Eye (tissue), 1 donor: ENCODE measurements at places on chromosomes 3 and 15.

GRCh38 chr3:127608362-127608718 lies 10.1 kb downstream of the MCM2 start:
- DNase-seq = no peak

- no peak for DNase-seq
Observed at GRCh38 chr3:128079823-128080222, 27.6 kb downstream of the SEC61A1 start.

- DNase-seq = peak; percentile 49
Observed at GRCh38 chr3:183394150-183394549, 34.3 kb downstream of the MCF2L2 start.

DNA sequence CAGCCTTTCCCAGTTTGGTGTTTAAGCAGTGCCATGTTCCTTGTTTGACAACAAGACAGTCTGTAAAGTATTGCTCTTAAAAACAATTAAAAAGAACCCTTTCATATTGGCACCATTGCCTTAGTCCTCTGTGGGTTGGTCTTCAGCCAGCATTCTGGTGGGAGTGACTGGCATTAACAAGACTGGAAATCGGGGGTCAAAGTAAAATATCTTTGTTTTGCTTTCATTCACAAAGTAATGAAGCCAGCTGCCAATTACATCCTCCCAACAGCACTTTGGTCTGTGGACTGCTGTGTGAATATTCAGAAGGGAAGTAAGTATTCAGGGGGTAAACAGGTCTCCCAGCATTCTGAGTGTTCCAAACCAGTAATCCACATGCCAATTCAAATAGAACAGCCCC lies 8.3 kb upstream of the VILL start:
- DNase-seq = no peak

- DNase-seq = no peak
Observed at GRCh38 chr3:17456650-17457049, 285.8 kb downstream of the TBC1D5 start.

DNA sequence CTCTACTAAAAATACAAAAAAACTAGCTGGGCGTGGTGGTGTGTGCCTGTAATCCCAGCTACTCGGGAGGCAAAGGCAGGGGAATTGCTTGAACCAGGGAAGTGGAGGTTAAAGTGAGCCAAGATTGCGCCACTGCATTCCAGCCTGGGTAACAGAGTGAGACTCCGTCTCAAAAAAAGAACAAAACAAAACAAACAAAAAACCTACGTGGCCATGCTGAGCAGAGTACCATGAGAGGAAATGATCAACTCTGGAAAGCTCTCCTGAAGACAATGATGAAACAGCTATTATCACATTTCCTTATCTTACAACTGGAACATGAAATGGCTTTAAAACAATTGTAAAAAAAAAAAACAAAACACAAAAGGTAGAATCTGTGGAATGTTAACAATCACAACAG lies 75.2 kb downstream of the CHSY1 start:
- no peak for DNase-seq

GRCh38 chr3:69273896-69274295 lies 112.0 kb downstream of the FRMD4B start:
- no peak for DNase-seq

- DNase-seq = peak; percentile 41
Observed at GRCh38 chr15:71807691-71808091, 2.7 kb upstream of the NR2E3 start.

DNA sequence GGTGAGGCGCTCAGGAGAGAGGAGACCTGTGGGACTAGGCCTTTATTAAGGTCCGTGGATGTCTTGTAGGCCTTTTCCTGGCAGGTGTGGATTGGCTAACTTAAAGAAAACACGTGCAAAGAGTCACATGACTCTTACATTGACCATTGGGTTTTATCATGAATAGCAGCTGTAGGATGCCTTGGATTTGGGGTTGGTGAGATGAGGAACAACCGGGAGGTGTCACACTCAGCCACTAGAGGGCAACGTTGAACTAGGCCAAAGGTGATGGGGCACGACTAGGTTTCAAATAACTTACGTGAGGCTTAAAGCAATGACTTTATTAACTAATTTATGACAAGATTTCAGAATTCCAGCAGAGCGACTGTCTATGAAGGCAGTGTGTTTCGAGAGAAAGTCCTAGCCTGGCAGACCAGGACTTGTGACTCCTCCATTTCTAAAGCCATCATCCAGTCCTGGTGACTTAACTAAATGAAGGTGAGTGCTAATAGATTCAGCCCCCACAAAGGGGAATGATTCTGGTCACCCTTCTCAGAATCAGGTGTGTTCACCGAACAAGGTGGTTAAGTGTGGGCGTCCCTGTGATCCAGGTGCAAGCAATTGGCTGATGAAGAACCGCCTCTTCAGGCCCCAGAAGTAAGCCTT lies 345.6 kb downstream of the MCTP2 start:
- DNase-seq = no peak

- DNase-seq = no peak
Observed at GRCh38 chr3:48656841-48657281, 5.8 kb downstream of the CELSR3 start.

DNA sequence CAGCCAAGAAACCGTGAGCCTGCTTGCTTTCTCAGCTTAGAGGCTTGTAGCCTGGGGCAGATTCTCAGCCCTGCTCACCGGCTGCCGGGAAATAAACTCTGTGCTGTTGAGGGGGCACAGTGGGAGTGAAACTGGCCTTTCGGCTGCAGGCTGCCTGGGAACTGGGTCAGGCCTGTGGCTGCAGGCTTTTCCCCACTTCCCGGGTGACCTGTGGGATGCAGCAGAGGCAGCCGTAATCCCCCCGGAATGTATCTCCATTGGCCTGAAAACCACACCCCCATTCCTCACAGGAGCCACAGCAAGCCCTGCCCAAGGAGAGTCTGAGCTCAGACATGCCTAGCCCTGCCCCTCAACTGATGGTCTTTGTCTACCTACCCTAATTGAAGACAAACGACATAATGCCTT lies 110.9 kb downstream of the STXBP5L start:
- no peak for DNase-seq

DNA sequence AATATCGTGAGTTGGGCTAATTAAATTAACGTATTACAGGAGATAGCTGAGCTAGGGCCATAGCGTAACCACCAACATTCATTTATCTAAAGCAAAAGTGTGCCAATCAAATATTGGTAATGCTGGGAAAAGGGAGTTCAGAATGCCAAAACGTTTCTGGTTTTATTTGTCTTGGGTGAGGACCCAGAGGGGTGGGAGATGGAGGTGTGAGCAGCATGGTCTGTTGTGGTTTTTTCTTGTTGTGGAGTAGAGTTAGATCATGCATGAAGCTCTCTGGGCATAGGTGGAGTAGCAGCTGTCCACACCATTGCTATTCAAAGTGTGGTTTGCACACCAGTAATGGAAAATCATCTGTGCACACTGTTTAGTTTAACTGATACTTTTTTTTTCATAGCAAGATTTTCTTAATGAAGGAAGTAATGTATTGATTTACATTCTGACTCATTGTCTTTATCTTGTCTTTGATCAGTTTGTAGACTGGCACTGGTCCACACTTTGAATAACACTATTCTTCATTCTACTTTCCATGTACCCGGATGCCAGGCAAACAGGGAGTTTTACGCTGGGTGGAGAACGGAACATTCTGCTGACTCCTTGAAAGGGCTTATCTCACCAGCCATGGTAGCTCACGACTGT lies 50.8 kb upstream of the CRTC3 start:
- no peak for DNase-seq

- DNase-seq = no peak
Observed at GRCh38 chr3:106678657-106679390, 698.4 kb upstream of the CCDC54 start.

- DNase-seq = no peak
Observed at GRCh38 chr15:88684345-88684744, 45.5 kb downstream of the ISG20 start.

DNA sequence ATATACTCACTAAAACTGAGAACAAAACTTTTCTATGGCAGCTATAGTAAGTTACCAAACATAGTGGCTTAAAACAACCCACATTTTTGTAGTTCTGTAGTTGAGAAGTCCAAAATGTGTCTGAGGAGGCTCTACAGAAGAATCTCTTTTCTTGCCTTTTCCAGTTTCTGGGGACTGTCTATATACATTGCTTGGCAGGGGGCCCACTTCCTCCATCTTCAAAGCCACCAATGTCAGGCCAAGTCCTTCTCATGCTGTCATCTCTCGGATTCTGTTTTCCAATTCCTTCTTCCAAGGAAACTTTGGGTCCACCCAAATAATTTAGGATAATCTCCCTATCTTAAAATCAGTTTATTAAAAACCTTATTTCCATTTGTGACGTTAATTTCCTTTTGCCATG lies 92.7 kb downstream of the DLG1 start:
- DNase-seq = no peak

DNA sequence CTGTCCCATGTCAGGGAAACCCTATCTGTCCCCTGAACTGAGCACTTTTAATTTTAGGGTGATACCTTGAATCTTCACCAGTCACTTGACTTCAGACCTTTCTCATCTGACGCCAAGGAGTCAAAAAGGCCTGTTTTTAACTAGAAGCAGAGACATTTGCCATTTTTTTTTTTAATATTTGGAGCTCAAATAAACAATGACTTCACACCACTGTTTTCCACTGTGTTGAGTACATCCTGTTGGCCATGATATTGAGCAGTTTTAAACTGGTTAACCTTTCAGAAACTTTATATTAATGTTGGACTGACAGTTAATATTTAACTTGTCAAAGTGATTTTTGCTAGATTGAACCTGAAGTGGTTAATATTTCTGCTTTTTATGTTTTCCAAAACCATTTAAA lies 28.2 kb downstream of the DAG1 start:
- no peak for DNase-seq

DNA sequence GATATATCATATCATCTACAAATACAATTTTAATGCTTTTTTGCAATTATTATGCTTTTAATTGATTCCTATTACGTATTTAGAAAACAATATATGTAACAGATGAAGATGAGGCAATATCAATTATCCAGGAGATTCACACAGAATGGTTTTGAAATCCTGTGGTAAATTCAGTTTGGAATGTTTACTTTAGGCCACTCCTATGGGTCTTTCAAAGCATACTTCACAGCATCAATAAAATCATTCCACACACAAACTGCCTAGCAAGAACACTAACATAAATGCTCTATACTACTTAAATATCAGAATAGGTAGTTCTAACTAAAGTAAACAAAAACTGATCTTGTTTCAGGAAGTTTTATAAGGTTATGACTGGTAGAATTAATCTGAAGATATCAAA lies 90.5 kb downstream of the FAM227B start:
- DNase-seq = no peak

GRCh38 chr3:178103140-178103539 lies 433.1 kb upstream of the KCNMB2 start:
- no peak for DNase-seq

DNA sequence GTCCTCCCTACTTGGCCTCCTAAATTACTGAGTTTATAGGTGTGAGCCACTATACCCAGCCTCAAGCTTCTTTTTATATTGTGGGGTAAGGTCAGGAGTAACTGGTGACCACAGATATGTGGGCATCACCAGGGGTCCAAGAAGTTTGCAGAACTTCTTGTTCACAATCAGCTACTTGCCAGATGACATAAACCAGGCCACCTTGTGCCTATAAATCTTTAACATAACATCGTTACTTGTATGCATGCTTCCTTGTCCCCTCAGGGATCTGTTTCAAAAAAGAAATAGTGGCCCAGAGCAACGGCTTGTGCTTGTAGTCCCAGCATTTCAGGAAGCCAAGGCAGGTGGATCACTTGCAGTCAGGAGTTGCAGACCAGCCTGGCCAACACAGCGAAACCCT lies 115.1 kb upstream of the FAM174B start:
- no peak for DNase-seq

DNA sequence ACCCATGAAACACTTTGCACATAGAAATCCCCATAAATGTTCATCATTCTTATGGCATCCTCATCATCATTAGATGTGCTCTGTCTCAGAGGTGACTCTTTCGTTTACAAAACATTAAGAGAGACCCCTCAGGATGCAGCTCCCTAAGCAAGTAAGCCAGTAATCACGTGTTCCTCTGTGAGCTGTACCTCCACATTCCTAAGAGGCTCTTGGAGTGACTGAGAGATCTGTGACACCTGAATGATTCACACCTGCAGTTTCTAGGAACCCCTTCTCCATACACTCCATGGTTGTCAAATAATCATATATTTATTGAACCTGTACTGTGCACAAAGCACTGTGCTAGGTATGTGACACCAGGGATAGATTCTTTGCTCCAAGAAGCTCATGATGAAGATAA lies 602.4 kb downstream of the UNC13C start:
- no peak for DNase-seq

GRCh38 chr15:58521293-58521991 lies 89.7 kb downstream of the LIPC start:
- DNase-seq = peak; percentile 39

GRCh38 chr3:111967068-111967467 lies 11.8 kb upstream of the ABHD10 start:
- no peak for DNase-seq

- no peak for DNase-seq
Observed at GRCh38 chr3:37139567-37140052, 34.8 kb downstream of the LRRFIP2 start.

DNA sequence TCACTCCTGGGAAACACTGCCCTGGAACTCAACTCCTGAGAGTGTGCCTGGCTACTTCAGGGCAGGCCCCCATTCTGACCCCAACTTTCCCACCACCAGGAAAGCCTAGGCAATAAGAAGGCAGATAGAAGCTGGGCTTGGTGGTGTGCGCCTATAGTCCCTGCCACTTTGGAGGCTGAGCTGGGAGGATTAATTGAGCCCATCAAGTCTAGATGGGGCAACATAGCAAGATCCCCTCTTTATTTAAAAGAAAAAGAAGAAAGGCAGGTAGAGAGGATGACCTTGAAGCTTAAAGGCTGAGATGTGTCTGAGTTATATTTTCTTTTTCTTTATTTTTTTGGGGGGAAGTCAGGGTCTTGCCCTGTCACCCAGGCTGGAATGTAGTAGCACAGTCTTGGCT lies 4.2 kb upstream of the RBPMS2 start:
- DNase-seq = no peak

DNA sequence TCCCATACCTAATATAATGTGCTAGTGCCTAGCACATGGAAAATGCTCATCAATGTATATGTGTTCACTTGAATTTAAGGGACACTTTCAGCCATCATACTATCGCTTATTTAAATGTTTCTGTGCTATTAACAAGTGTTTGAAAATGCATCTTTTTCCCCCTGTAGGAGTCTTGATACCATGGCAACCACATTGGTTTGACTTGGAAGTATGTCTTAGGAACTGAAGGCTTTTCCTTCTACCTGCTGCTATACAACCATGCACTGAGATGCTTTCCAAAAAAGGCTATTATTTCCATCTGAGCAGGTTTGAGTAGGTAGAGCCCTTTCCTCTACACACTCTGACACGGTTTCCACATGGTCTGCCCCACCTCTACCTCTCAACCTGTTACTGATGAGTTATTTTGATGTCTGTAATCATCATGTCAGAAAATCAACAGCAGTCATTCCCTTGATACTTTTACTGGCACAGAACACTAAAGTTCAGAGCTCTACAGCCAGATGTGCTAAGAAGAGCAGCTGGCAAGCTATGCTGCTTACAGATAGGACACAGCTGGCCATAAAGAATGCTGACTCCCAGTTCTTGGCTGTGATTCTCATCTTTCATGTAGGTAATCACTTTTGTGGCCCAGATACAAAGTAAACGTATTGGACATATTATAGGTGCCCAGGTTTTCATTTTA lies 59.3 kb downstream of the RYR3 start:
- peak; percentile 30 for DNase-seq
